GM12864 (cell line): ENCODE measurements at places on chromosomes 12 and 14.

GRCh38 chr12:95615749-95616148, 64.5 kb upstream of the USP44 start:
- DNase-seq = no peak

- DNase-seq = no peak
These were observed 855.3 kb downstream of the DIO2 start for GRCh38 chr14:79356040-79356439.

DNA sequence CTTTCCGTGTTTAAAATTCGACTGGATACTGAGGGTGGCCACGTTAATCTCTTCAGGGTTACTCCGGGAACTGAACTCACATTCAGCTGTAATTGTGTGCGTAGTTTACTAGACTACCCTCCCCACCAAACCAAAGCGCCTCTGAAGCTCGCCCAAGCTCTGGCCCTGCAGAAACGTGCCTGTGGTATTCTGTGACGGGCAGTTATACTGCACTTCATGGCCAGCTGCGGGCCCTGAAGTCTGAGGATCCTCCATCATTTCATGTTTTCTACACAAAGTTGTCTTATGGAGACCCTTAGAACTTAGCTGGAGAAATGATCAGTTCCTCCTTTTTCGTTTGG, 688 bp downstream of the ZNF26 start:
- no peak for DNase-seq

DNA sequence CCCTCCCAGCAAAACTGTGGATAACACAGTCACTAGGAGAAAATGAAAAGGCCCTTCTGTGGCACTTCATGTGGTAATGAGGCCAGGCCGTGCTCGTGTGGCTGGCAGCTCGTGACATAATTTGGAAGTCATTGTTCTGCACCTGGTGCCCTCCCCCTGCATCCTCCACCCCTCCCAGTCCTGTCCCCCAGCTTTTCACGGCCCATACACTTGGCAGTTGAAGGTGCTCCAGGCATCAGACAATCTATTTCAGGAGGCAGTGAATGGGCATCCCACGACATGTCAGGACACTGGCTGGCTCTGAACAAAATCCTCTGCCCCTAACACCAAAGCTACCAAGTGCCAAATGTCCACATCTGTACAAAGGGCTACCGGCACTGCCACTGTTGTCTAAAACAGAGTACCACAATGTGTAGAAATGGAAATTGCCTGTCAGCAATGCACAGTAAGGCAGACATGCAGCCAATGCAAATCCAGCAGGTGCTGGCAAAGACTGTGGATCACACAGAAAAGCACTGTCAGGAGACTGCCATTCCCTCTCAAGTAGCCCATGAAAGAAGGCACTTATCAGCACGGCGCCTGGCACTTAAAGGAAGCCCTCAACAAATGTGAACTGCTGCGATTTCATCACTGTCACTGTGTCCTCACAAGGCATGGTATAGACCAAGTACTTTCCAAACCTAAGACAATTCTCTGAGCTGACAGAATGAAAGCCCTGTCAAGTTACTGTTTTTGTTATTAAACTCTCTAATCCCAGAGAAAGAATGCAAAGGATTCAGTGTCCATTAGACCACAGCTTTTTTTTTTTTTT, 39.1 kb downstream of the CORO1C start:
- no peak for DNase-seq

- no peak for DNase-seq
These were observed 127.1 kb upstream of the BMP4 start for GRCh38 chr14:54083549-54084239.
